ENCODE measurements at places on chromosomes 4 and X.

DNA sequence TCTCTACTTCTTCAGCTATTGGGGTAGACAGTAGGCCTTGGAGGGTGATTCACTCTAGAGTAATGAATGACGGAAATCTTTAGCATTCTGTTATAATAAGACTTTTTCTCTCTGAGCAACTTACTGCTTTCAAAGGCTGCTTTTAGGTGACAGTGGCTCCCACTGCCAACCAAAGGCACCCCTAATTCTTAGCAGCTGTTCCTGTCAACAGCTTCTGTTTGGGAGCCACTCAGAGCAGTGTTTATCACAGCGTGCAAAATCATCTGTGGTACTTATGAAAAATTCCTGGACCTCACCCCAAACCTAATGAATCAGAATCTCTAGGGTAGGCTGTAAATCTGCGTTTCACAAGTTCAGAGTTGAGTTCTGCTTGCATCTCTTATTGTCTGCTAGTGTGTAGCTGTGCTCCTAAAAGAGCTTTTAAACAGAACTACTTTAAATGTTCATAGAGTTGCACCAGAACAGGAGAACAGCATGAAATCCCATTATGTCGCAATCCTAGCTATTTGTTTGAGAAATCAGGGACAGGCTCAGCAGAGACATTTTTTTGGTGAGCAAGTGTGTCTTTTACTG lies 52.8 kb upstream of the POU4F2 start:
- no peak for DNase-seq

- no peak for DNase-seq
Observed at GRCh38 chrX:153762626-153763173, 1.3 kb upstream of the PLXNB3 start.

GRCh38 chr4:2742823-2743517 lies 13.2 kb downstream of the TNIP2 start:
- DNase-seq = no peak

- no peak for DNase-seq
Observed at GRCh38 chr4:39154009-39154408, 28.3 kb upstream of the WDR19 start.

GRCh38 chr4:135365065-135365464 lies 1163.5 kb upstream of the PABPC4L start:
- DNase-seq = no peak

- DNase-seq = no peak
Observed at GRCh38 chrX:6777238-6778002, 242.5 kb upstream of the VCX3A start.

DNA sequence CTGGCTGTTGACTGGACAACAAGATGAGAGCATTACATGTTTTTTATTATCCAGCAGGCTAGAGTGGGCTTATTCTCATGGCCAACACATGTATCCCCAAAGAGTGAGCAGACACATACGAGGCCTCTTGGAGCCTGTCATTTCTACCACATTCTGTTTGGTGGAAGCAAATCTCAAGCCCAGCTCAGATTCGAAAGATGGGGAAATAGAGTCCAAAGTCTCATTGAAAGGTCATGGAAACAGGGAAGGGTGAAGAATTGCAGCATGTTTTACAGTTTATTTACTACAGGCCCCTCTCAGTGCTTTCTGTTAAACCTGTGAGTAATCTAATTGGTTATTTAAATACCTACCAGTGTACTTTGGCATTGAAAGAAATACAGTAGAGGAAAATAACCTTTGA lies 108.6 kb downstream of the FRAS1 start:
- DNase-seq = no peak

GRCh38 chrX:73455171-73455570 lies 8.3 kb downstream of the CDX4 start:
- no peak for DNase-seq

- DNase-seq = no peak
Observed at GRCh38 chr4:93605163-93605562, 223.4 kb upstream of the ATOH1 start.

GRCh38 chr4:184826691-184827270 lies 1.0 kb upstream of the ACSL1 start:
- DNase-seq = no peak

- no peak for DNase-seq
Observed at GRCh38 chr4:52959541-52959940, 97.4 kb downstream of the RASL11B start.

DNA sequence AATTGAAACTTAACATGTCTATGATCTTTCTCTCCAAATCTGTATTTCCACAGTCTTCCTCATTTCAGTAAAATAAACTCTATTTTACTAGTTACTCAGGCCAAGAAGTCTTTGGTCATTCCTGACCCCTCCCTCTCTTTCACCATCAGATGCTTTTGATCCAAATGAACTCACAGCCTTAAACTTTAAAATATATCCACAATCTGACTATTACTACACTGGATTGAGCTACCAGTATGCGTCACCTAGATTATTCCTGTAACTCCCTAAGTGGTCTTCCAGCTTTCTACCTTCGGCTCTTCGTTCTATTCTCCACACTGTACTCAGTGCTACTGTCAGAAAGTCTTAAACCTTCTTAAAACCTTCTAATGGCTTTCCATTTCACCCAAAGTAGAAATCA lies 195.1 kb downstream of the FBXW7 start:
- DNase-seq = no peak

DNA sequence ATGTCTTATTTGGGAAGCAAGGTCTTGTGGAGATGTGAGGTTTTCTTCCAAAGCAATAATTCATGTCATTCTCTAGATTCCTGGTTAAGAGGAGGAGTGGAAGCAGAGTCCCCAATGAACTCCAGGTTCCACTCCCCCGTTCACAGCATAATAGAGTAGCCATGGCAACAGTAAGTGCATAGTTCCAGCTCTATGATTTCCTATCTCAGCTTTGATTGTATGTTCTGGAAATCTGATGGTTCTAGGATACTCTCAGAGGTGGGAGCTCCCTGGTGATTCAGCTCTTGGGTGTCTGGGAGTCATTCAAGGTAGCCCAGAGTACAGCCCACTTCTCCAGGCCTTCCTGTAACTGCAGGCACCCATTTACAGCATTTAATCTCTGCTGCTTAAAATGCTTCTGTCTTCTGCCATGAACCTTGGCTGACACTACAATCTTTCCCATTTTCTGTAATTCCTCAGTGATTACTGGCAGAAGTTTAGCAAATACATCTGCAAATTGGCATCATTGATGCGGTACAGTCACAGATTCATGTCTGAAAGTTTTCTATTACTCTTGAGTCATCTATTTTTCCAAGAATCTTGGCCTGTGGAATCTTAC lies 242.0 kb downstream of the MAPK10 start:
- no peak for DNase-seq

- no peak for DNase-seq
Observed at GRCh38 chr4:165922747-165923146, 49.7 kb downstream of the TLL1 start.

- DNase-seq = no peak
Observed at GRCh38 chrX:63434665-63435064, 83.5 kb upstream of the SPIN4 start.

GRCh38 chrX:139850968-139851367 lies 81.9 kb downstream of the ATP11C start:
- no peak for DNase-seq

DNA sequence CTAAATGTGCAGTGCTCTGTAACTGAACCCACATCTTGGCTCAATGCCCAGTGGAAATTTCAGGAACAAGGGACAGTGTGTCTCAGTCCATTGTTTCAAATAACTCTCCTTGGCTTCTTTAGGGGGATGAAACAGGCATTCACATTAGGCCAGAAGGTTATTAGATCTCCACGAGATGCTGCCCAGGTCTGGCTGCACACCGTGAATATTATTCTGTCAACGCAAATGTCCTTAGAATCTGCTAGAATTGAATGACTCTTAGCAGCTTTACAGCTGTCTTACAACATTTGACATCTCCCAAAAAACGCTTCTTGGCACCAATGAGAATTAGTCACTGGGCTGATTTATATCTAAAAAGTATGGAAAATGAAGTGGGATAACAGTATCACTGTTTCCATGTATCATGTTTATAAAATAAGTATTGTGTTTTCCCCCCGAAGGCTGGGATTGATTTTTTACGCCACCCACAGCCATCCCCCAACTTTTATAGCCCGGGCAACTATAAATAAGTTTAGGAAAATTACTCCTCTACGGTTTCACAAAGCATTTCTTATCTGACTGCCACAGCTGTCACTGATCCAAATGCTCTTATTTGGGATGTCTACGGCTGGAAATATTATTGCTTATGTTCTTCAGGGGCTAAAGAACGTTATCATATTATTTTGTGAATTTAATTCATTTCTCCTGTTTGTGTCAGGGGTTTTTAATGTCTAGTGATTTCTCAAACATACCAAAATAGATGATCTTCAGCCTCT lies 559.7 kb upstream of the FAT1 start:
- DNase-seq = no peak

- no peak for DNase-seq
Observed at GRCh38 chr4:158112611-158113010, 60.2 kb downstream of the GASK1B start.

GRCh38 chr4:11739992-11740391 lies 311.3 kb upstream of the HS3ST1 start:
- no peak for DNase-seq

DNA sequence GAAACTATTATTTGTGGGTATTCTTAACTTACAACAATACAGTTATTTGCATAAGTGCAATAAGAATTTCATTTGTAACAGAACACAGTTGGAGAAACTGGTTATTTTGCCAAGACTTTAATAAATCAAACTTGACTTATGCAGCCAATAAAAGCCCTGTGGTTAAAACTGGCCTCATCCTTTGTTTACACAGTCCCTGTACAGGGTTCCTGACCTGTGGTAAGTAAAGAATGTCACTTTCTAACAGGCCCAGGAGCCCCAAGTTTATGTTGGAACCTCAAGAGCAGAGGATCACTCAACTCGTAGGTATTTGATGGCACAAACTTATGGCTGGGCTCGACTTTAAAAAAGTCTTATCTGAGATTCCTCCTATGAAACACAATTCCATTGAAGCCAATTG lies 88.6 kb upstream of the PTCHD1 start:
- no peak for DNase-seq

DNA sequence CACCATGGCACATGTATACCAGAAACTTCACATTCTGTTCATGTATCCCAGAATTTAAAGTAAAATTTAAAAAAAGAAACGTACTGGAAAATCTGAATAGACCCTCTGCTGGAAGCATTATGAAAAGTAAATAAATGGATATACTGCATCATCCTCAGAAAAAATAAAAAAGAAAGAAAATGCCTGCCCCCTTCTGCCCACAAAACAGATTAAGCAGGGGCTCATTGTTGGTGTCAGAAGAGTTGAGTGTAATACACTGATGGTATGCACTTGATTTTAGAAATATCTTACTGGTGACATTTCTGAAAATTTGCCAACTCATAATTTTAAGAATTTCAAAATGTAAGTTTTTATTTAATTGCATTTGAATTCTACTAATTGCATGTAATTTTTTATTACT lies 77.8 kb downstream of the LRP2BP start:
- DNase-seq = no peak

GRCh38 chr4:17875402-17876070 lies 64.8 kb downstream of the NCAPG start:
- no peak for DNase-seq

DNA sequence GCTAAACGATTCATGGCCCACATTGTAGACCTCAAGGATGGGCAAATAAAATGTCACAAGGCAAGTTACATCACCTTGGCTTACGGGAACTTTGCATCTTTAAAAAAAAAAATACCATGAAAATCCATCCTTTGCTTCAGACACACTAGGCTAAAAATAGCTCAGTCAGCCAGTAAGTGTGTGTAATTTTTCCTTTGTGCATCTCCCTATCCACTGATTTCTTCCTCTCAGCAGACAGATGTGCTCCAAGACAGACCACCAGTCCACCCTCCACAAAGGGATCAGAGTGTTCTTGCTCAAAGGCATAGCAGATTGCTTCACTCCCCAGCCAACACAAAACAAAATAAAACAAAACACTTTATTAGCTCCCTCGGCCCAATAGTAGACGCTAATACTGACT lies 14.6 kb downstream of the LDB2 start:
- DNase-seq = no peak

DNA sequence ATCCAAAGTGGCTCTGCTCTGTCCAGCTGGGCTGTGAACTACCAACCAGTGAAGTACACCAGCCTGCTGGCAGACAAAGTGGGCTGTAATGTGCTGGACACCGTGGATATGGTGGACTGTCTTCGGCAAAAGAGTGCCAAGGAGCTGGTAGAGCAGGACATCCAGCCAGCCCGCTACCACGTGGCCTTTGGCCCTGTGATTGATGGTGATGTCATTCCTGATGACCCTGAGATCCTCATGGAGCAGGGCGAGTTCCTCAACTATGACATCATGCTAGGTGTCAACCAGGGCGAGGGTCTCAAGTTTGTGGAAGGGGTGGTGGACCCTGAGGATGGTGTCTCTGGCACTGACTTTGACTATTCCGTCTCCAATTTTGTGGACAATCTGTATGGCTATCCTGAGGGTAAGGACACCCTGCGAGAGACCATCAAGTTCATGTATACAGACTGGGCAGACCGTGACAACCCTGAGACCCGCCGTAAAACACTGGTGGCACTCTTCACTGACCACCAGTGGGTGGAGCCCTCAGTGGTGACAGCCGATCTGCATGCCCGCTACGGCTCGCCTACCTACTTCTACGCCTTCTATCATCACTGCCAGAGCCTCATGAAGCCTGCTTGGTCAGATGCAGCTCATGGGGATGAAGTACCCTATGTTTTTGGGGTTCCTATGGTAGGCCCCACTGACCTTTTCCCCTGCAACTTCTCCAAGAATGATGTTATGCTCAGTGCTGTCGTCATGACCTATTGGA lies 22.6 kb downstream of the NLGN3 start:
- DNase-seq = no peak

DNA sequence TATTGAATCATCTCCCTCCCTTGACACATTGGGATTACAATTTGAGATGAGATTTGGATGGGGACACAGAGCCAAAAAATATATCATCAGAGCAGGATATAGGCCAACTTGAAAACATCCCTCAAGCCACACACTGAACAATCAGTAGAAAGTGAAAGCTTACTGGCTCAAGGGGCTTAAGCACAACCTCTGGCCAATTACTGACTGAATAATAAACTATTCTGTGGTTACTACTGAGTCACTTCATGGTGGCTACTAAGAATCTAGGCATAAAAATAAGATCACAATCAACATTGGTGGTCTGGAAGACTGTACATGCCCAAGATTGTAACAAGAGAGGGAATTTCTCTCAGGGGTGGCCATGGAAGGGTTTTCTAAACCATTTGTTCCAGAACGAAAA lies 27.4 kb upstream of the GPR174 start:
- no peak for DNase-seq

- DNase-seq = no peak
Observed at GRCh38 chr4:17957688-17958087, 63.9 kb downstream of the LCORL start.

DNA sequence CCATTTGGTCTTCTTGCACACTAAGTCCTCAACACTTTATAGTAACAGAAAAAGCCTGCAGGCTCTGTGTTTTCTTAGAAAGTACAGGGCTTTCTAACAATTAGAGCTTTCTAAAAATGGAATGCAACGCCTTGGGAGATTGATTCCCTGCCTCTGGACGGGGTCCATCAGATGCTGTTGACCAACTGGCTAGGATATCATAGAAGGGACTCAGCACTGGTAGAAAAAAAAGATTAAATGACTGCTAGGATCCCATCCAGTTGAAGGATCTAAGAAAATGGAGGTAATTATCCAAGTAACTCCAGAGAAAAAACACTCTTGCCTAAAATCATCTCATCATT lies 39.5 kb downstream of the USP46 start:
- no peak for DNase-seq

- DNase-seq = no peak
Observed at GRCh38 chr4:104465201-104465600, 29.5 kb downstream of the CXXC4 start.

GRCh38 chr4:181792641-181793040 lies 450.6 kb upstream of the TENM3 start:
- DNase-seq = no peak

GRCh38 chr4:41613821-41614220 lies 75.9 kb downstream of the LIMCH1 start:
- DNase-seq = no peak
